ENCODE measurements at places on chromosomes 7 and 10.

GRCh38 chr10:43196981-43197833 lies 59.0 kb downstream of the CSGALNACT2 start:
- DNase-seq: no peak

- no peak for DNase-seq
These were observed 94.5 kb downstream of the PPP1R3A start for GRCh38 chr7:113824117-113824823.

DNA sequence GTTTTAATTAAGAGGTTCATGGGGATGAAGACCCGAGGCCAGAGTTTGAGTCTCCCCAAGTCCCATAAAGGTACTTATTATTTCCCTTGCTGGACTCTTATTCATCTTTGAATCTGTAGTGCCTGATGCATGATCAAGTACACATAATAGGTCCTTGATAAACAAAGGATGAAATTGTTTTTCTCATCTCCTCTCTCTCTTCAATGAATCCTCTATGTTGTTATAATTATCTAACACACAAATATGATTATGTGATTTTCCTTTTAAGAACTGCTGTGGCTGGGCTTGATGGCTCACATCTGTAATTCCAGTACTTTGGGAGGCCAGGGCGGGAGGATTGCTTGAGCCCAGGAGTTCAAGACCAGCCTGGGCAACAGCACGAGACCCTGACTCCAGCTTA lies 117.7 kb downstream of the BAMBI start:
- DNase-seq: no peak

DNA sequence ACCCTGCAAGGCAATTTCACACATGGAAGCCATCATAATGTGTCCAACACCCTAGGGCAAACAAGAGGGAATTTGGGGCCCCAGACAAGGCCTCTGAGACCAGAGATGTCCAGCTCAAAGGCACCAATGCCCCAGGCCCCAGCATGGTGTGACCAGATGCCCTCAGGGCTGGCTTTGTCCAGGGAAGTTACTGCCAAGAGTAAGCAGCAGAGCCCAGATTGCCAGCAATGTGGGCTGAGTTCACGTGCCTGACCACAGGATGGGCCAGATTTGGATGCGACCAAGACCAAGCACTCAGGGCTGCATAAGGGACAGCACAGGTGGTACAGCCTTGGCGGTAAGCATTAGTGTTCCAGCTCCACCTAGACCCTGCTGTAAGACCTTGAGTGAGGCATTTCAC lies 12.7 kb downstream of the MYOF start:
- DNase-seq: no peak

GRCh38 chr10:17880601-17881000 lies 71.1 kb upstream of the SLC39A12 start:
- DNase-seq: no peak

GRCh38 chr7:55133630-55134358 lies 115.0 kb downstream of the EGFR start:
- no peak for DNase-seq

DNA sequence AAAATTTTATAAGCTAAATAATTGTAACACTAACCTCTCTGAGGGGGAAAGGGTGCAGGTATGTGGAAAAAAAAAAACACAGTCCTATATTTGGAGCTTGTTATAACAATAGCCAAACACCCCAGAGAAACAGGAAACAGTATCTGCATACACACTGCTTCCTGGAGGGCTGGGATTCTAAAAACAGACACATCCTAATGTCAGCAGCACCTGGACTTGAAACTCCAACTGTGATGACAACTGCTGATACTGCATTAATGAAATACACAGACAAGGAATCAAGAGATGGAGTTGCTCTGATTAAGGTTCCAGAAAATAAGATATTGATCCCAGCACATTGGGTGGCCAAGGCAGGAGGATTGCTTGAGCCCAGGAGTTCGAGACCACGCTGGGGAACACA lies 9.3 kb downstream of the DAGLB start:
- DNase-seq: no peak

- no peak for DNase-seq
These were observed 85.1 kb upstream of the RELN start for GRCh38 chr7:104074529-104074928.

GRCh38 chr7:32958046-32959025 lies 1.1 kb downstream of the FKBP9 start:
- DNase-seq: no peak

DNA sequence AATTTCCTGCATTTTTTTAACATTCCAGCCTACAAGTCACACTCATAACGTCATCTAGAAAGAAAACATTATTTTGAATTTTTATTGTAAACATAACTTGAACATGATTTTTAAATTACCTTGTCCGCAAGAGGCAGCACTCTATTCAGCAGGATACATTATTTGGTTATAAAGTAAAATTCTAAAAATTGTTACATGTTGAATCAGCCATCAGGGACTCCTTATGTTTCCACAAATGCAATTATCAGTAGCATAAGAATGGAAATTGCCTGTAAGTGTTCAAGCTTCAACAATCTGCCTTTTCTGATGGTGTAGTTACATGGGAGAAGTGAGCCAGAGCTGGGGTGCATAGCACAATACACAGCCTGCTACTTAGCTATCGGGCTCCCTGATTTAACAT lies 97.5 kb downstream of the ZNF365 start:
- no peak for DNase-seq

DNA sequence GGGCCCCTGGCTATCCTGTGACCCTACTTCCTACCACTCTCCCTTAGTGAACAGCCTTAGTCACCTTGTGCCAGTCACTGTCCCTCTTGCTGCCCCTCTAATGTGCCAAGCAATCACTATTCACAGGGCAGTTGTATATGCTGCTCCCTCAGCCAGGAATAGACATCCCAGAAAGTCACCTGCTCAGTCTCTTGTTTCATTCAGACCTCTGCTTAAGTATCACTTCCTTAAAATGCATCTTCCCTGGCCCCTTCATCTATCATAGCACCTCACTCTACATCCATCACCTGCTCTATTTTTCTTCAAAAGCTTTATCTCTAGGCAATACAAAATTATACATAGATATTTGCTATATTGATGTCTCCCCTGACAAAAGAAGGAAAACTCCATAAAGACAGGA lies 328.4 kb upstream of the NFE2L3 start:
- no peak for DNase-seq

GRCh38 chr10:60937022-60937421 lies 7.0 kb downstream of the RHOBTB1 start:
- no peak for DNase-seq

Data from small intestine (tissue), 16 donors.